HCT116 (cell line): ENCODE measurements at places on chromosomes 7 and 10. TPM values are rescaled to one million over a fixed set of nuclear protein-coding genes. Genes with fewer than 3 reads are reported as not detected.
A peak's percentile ranks its signal among the peaks of the same experiment; 100 is the strongest.

The TRIM74 gene
- 1.0 TPM for total RNA-seq

The INTS15 gene
- total RNA-seq: 24.3 TPM

DNA sequence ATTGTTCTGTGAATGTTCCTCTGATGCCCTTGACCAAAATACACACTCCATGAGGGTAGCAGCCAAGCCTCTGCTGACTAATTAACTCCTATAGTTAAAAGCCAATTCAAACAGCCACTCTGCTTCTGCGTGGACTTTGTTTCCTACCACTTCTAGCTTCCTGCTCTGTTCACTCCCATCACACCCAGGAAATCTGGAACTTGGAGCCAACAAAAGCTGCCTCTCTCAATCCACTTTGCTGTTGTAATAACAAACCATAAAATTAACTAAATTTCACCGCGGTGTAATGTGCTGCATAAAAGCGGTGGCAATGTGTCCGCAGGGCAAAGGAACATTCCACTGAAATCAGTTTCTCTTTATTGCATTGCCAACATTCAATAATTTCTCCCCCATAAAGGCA lies 239.5 kb downstream of the PLXNA4 start:
- DNase-seq: no peak

- DNase-seq: no peak
These were observed 91.3 kb downstream of the PARD3 start for GRCh38 chr10:34723750-34724149.

The FGF8 gene
- 2.7 TPM for total RNA-seq

- DNase-seq: no peak
These were observed 69.7 kb upstream of the STK17A start for GRCh38 chr7:43513251-43513650.

DNA sequence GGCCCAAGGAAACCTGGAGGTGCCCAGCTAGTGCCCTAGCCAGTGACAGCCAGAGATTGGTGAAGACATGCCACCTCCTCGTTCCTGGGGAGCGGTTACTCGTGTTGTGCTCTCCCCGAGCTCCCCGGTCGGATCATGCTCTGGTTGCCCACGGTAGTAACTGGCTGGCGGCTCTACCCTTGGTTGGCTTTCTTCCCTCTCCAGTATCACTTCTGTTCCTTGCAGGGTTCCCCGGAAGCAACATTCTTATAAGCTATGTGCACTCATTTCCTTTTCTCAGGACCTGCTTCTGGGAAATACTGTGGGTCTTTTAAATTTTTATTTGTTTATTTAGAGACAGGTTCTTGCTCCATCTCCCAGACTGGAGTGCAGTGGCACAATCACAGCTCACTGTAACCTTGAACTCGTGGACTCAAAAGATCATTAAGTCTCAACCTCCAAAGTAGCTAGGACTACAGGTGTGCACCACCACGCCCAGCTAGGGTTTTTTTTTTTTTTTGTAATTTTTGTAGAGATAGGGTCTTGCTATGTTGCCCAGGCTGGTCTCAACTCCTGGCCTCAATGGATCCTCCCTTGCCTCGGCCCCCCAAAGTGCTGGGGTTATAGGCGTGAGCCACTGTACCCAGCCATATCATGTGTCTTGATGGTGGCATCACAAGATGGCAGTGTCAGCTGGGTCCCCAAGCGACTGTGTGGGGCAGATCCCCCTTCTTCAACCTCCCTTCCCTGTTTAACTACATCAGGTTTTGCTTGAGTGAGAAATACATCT lies 6.9 kb upstream of the CALHM1 start:
- no peak for DNase-seq

The FAM25A gene
- total RNA-seq: 2.7 TPM

DNA sequence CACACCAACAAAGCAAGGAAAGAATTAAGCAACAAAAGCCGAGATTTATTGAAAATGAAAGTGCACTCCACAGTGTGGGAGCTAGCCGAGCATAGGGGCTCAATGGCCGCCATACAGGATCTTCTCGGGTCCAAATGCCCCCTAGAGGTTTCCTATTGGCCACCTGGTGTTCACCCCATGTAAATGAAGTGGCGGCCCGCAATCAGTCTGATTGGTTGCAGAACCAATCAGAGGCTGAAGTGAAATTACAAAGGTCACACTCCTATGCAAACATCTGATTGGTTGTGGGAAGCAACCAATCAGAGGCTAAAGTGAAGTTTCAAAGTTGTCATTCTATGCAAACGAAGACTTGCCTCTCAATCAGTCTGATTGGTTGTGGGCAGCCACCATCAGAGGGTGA lies 61.8 kb upstream of the SLC35B4 start:
- no peak for DNase-seq

- DNase-seq: peak; percentile 48
These were observed 338.0 kb upstream of the MKI67 start for GRCh38 chr10:128463991-128464760.

The PEX1 gene
- total RNA-seq: 13.1 TPM

DNA sequence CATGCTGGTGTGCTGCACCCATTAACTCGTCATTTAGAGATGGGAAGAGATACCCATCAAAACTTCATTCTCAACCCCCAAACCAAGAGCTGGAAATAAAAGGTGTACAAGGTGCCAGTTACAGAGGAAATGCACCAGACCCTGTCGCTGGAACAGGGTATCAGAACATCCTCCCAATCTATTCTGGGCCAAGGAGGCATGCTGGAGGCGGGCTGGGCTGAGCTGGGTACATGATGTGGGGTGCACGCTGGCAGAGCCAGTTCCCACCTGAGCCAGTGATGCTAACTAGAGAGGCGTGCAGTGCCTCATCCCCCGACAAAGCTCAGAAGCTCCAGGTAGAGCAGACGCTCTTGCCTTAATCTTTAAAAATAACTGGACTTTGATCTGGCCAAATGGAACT lies 70.1 kb downstream of the NPSR1 start:
- no peak for DNase-seq

The GPR26 gene
- not detected for total RNA-seq

The CREB5 gene
- total RNA-seq: 0.49 TPM

- DNase-seq: no peak
These were observed 8.6 kb downstream of the VIM start for GRCh38 chr10:17236468-17237148.

- DNase-seq: peak; percentile 3
These were observed 177.6 kb upstream of the SEMA3A start for GRCh38 chr7:84372155-84372621.

GRCh38 chr10:74600170-74600569 lies 226.2 kb upstream of the KAT6B start:
- DNase-seq: no peak

The OPN4 gene
- not detected for total RNA-seq
